ENCODE measurements at places on chromosomes 5 and 9.

GRCh38 chr9:128190516-128191405 is 611 bp downstream of the CIZ1 start:
- no peak for DNase-seq

DNA sequence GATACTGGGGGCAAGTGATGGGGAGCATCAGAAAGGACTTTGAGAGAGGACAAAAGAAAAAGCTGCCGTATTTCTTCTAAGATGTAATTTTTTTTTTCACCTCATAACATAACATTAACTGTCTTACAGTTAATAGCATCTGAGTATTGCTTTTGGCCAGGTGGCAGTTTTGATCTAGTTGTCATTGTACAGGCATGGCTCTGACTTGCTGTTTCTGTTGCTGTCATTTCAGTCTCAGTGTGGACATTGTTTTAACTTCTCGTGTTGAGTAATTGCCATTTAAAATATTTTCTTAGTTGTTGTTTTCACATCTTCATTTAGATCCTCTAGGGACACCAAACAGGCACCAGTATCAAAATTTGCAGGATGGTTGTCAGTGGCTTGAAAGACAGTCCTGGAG is 12.4 kb downstream of the SMAD5 start:
- no peak for DNase-seq

DNA sequence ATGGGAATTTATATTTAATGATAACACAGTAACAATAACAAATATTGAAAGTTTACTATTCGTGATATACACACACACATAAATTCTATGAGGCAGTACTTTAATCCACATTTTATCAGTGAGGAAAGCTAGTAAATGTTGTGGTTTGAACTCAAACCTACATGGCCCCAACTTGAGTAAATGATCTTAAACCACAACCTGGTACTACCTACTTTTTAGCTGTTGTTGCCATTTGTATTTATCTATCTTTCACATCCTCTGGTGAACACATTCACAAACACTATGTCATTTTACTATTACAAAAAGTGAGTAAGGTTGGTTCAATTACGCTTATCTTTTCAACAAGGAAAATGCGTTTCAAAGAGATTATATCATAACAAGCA is 186.1 kb downstream of the SMC2 start:
- no peak for DNase-seq

DNA sequence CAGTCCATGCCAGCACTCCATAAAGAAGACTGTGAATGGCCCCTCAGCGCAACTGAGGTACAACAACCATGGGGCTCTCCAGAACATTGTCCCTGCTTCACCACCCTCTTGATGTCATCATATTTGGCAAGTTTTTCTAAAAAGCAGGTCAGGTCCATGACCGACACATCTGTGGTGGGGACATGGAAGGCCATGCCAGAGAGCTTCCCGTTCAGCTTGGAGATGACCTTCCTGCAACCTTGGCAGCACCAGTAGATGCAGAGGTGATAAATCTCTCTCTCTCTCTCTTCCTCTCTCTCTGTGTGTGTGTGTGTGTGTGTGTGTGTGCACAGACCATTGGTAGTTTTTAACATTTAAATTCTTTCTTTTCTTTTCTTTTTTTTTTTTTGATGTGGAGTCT is 35.4 kb upstream of the AGXT2 start:
- DNase-seq = no peak

DNA sequence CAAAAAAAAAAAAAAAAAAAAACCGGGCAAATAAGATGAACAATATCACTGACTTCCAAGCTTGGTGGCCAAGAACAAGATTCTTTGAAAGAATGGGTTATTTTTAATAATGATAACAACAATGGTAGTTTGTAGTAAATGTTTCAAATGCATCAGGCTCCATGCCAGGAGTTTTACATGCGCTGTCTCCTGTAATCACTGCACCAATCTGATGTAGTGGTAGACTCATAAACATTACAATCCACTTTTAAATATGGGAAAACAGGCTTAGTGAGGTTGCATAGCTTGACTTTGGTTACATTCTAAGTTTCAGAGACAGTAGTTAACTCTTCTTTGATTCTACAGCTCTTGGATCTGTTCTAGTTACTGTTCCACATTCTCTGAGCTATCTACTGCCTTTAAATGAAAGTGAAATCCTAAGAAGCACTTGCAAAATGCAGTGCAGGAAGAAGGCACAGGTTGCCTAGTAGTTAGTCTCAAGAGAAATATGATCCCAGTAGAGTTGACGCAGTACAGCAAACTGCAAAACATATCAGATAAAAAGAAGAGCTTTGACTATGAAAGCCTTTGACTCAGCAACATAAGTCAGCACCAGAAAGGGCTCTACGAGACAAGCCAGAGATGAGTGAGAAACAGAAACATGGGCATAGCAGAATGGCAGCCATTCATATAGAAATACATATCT is 62.1 kb downstream of the PDE4D start:
- DNase-seq = no peak

DNA sequence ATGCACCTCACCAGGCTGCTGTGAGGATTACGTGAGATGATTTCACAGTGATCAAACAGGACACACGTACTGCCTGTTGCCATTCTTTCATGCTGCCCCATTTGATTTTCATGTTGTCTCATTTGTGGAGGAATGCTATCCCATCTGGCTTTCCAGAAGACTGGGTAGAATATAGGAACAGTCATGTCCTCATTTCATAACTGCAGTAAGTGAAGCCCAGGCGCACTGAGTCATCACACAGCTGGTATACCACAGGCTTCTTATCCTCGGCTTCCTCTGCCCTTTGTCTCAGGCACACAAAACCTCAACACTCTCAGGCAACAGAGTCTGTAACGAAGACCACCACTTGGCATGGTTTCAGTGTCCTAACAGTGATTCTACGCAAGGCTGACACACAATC is 62.3 kb downstream of the LHFPL2 start:
- peak; percentile 92 for DNase-seq

Data from foreskin melanocyte (primary cell).